ENCODE measurements at places on chromosomes 4 and X. TPM values are rescaled to one million over a fixed set of nuclear protein-coding genes. Genes with fewer than 3 reads are reported as not detected.

DNA sequence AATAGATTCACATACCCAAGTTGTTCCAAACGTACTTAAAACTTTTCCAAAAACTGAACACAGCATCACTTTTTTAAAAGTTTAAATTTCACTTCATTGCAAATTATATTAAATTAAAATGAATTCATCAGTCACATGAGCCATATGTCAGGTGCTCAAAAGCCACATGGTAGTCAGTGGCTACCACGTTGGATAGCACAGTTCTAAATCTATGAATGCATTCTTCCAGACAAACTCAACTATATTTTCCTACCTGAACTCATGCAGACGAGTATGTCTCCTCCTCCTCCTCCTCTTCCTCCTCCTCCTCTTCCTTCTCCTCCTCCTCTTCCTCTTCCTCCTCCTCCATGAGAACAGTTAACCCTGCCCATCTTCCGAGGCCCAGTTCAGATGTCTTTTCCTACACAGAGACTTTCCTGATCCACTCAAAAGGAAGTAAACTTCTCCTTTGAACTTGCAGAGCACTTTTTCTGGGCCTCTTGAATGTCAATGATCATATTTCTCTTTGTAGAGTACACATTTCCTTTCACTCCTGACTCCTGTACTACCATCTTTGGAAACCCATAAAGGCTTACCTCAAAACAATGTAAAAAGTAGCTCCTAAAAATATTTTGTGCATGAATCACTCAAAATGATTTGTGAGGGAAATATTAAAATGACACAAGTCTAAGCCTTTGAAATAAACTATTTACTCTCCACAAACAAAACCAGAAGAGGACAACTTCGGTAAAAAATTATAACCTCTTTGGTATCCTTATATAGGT lies 172.6 kb downstream of the AMELX start:
- H3K27ac ChIP-seq = no peak overlapping the region
- H3K4me3 ChIP-seq = no peak overlapping the region
- no peak for DNase-seq
- no peaks in the 10 kb centered on the region for H3K4me1 ChIP-seq

DNA sequence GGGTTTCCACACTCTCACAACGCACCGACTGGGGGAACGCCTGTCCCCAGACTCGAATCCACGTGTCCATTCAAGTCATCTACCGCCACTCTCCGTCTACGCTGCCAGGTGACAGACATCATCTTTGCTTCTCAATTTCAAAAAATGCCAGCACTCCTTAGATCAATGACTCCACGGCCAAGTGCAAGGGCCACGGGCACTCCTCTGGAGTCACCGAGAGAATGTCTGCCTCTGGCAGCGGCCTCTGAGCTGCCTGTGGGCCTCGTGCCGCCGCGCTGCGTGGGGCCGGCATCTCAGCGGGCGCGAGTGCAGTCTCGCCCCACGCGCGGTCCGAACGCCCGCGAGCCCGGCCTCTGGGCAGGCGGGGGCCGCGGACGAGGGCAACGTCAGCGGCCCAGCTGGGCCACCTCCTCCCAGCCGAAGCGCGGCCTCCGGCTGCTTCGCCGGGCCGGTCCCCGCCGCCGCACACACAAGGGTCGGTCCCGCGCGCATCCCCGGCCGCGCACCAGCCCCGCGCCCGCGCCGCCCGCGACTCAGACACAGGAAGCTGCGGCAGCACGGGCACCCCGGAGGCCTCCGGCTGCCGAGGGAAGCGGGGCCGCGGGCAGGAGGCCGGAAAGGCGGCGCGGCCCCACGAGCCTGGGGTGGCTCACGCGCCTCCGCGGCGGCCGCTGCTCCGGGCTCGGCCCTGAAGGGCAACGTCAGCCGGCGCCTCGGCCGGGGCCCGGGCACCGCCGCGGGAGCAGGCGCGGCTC lies 450 bp downstream of the ACSL1 start:
- no peaks in the 10 kb centered on the region for H3K27me3 ChIP-seq
- no peaks in the 10 kb centered on the region for H3K36me3 ChIP-seq
- peak overlapping the region; percentile 92 for H3K27ac ChIP-seq
- DNase-seq = no peak
- H3K4me3 ChIP-seq = peak overlapping the region; percentile 89
- no peaks in the 10 kb centered on the region for H3K4me1 ChIP-seq

SPATA4 gene
- 0.29 TPM for polyA plus RNA-seq

ANK2 gene
- polyA plus RNA-seq = 6.5 TPM

SOWAHD gene
- polyA plus RNA-seq = 0.13 TPM

- no peak for DNase-seq
- H3K4me1 ChIP-seq = no peaks in the 10 kb centered on the region
- no peak overlapping the region for H3K4me3 ChIP-seq
- H3K27me3 ChIP-seq = no peaks in the 10 kb centered on the region
- H3K36me3 ChIP-seq = no peaks in the 10 kb centered on the region
- no peak overlapping the region for H3K27ac ChIP-seq
These were observed 16.9 kb upstream of the OCIAD1 start for GRCh38 chr4:48813964-48814363.

FAM133A gene
- polyA plus RNA-seq = 2.3 TPM

HNRNPH2 gene
- polyA plus RNA-seq = 44.3 TPM

DNA sequence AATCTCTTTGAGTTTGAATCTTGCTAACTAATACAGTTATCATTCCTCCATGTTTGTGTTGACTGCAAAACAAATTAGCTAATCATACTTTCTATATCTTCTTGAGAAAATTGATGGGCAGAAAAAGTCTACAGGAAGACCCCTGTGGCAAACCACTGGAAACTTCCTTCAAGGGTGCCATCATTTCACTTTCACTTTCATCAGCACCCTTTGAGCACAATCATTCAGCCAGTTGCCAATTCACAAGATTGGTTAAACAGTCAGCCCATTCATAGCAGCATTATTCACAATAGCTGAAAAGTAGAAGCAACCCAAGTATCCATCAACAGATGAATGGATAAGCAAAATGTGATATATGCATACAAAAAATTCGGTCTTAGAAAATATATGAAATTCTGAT lies 101.5 kb downstream of the CCDC160 start:
- no peaks in the 10 kb centered on the region for H3K4me1 ChIP-seq
- no peak for DNase-seq
- H3K27ac ChIP-seq = no peak overlapping the region
- H3K4me3 ChIP-seq = no peak overlapping the region

DNA sequence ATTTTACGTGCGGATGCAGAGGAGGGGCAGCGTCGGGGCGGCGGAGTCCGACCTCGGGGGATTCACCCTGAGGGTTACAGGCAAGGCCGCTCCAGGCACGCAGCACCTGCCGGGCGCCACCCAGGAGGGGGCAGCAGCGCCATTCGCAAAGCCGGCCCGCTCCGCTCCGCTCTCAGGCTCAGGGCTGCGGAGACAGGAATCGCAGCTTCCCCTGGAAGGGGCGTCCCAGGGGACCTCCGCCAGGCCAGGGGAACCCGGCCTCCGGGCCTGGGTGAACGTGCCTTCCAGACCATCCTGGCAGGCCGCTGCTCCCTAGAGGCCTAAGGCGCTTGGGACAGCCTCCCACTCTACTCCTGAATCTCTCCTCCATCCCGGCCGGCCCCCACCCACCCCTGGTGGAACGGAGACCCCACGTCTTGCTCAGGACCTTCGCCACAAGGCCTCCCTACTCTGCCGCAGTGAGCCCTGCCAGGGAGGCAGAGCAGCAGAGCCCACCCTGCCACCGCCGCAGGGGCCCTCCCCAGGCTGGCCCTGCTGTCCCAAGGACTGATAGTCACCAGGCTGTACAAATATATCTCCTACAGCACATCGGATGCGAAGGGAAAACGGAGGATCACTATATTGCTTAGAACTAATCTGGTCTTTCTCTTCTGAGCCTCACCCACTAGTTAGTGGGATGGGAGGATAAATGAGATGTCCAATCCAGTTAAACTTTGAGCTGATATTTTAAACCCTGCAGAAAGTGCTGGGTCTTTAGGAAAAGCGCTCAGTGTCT lies 115.0 kb downstream of the SMIM20 start:
- H3K27ac ChIP-seq = no peak overlapping the region
- peaks cover 4% of the 10 kb centered on the region for H3K4me1 ChIP-seq
- no peaks in the 10 kb centered on the region for H3K27me3 ChIP-seq

Measured in adrenal gland (tissue), 19 donors.